ENCODE measurements at places on chromosomes 6 and 20. TPM values are rescaled to one million over a fixed set of nuclear protein-coding genes. Genes with fewer than 3 reads are reported as not detected.

The RAD21L1 gene
- 0.17 TPM for total RNA-seq

The HMGN4 gene
- 73.8 TPM for total RNA-seq

The ISM1 gene
- 0.37 TPM for total RNA-seq

The PPP1R3G gene
- 0.27 TPM for total RNA-seq

The CTCFL gene
- total RNA-seq: 0.34 TPM

The SGK2 gene
- 2.3 TPM for total RNA-seq

The NAA20 gene
- 71.5 TPM for total RNA-seq

The PGC gene
- 1.2 TPM for total RNA-seq

The SLC22A3 gene
- total RNA-seq: 0.07 TPM

The LIN28B gene
- 0.25 TPM for total RNA-seq

The GGT7 gene
- 9.4 TPM for total RNA-seq

The TMEM244 gene
- not detected for total RNA-seq

The MOCS3 gene
- 6.4 TPM for total RNA-seq

The SLC35D3 gene
- total RNA-seq: not detected

The NOX3 gene
- not detected for total RNA-seq

The C20orf204 gene
- total RNA-seq: 2.5 TPM

The ENPP5 gene
- 4.5 TPM for total RNA-seq

The C20orf202 gene
- not detected for total RNA-seq

The SLC13A3 gene
- total RNA-seq: not detected

The ELOVL4 gene
- not detected for total RNA-seq

The C6orf58 gene
- 0.20 TPM for total RNA-seq

The CGA gene
- not detected for total RNA-seq

The TMC2 gene
- total RNA-seq: not detected

The CLIC5 gene
- total RNA-seq: 0.20 TPM
